T-helper 17 cell (primary cell): ENCODE measurements at places on chromosomes 12 and 14. TPM values are rescaled to one million over a fixed set of nuclear protein-coding genes. Genes with fewer than 3 reads are reported as not detected.

DNA sequence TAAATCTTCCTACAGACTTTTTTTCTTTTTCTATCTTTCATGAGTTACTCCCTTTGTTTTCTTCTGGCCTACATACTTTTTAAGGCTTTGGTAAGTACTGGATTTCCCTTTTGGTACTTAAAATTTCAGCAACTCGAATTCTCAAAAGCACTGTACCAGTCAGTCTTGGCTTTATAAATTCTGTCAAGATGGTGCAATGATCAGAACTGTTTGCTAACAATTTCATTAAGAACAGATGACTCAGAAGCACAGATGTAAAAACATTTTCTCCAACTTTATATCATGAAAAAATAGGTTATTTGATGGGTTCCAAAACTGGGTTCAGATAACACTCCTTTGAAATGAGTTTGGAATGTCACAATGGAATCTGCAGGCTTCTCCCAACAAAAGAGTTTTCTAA lies 1961.8 kb upstream of the FLRT2 start:
- no peak overlapping the region for H3K27ac ChIP-seq
- DNase-seq: no peak
- no peaks in the 10 kb centered on the region for H3K27me3 ChIP-seq
- no peaks in the 10 kb centered on the region for H3K36me3 ChIP-seq

Gene NPAS3
- not detected for total RNA-seq

Gene HSPB8
- not detected for total RNA-seq

DNA sequence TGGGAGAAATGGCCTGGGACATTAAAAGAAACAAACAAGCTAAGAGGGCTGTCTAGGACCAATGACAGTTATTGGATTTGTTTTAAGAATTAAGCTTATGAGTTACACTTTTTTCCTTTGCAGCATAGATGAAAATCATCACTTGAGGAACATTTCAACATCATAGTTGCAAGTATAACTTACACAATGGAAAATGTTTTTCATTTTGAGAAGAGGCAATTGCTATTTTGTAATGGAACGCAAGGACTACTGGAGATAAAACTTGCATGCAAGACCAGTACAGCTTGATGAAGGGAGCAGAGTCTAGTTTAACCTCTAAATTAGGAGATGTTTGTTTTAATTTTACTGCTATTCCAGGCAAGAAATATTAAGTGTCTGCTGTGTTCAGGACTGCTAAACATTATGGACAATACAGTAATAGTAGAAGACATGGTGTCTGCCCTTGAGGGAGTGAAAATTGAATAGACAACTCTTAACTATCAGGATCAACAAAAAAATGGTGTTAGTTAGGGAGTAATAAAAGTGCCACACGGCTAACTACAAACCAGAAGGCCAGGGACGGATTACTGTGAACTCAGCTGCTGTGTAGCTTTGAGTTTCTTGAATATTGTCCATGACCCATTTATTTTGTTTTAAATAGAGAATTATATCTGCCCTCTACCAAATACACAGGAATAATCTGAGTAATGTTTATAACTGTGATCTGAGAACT lies 374.5 kb downstream of the RAD51B start:
- no peak overlapping the region for H3K4me3 ChIP-seq
- H3K27ac ChIP-seq: no peak overlapping the region
- no peak for DNase-seq
- peaks cover 2% of the 10 kb centered on the region for H3K36me3 ChIP-seq
